ENCODE measurements at places on chromosomes 5 and 9.

GRCh38 chr5:56085193-56085592 is 90.4 kb upstream of the IL6ST start:
- no peak for DNase-seq

- DNase-seq: no peak
Observed at GRCh38 chr5:109652096-109652495, 37.6 kb upstream of the MAN2A1 start.

DNA sequence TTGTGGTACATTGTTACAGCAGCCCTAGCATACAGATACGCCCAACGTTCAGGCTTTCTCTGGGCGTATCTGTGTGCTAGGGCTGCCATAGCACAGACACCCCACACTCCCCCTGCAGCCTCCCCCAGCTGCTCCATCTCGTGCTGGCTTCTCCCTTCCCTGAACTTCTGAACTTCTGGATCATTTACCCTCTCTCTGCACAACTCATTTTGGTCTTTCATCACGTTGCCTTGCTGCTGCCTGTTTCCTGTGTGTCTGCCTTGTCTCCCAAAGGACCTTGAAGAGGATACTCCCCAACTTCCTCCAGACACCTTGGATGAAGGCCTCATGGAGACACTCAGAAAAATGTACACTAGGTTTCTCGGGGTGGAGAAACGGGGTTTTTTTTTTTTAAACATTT is 37.3 kb downstream of the SLIT3 start:
- no peak for DNase-seq

- no peak for DNase-seq
Observed at GRCh38 chr5:135560858-135561257, 17.9 kb downstream of the CXCL14 start.

GRCh38 chr9:17402309-17402708 is 176.6 kb upstream of the SH3GL2 start:
- no peak for DNase-seq

DNA sequence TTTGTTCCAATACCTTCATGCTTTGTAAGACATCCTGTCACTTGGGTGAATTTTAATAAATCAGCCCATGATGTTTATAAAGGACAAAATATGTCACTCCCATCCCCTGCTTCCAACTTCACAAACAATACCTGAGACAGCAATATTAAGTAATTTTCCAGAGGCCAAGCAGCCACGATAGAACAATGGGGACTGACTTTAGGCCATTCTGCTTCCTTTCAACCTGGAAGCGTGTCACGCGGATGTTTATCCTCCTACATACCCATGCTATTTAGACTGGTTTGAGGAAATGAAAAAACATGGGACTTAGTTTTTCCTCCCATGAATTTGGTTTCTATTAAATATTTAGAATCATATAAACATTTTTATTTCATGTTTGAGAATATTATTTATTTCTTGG is 82.9 kb downstream of the GRAMD2B start:
- DNase-seq: no peak

DNA sequence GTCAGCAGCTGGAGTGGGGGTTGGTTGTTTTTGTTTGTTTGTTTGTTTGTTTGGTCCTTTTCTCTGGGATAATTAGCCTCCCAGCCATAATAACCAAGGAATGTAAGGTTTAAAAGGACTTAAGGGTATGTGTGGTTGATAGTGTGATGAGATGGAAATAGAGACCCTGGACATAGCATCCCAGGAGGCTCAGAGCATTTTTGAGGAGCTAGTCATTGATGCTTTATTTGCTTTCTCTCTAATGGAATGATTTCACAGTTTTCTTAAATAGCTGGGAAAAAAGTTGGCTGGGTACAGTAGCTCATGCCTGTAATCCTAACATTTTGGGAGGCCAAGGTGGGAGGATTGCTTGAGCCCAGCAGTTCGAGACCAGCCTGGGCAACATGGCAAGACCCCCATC is 45.1 kb downstream of the TTC1 start:
- DNase-seq: no peak

DNA sequence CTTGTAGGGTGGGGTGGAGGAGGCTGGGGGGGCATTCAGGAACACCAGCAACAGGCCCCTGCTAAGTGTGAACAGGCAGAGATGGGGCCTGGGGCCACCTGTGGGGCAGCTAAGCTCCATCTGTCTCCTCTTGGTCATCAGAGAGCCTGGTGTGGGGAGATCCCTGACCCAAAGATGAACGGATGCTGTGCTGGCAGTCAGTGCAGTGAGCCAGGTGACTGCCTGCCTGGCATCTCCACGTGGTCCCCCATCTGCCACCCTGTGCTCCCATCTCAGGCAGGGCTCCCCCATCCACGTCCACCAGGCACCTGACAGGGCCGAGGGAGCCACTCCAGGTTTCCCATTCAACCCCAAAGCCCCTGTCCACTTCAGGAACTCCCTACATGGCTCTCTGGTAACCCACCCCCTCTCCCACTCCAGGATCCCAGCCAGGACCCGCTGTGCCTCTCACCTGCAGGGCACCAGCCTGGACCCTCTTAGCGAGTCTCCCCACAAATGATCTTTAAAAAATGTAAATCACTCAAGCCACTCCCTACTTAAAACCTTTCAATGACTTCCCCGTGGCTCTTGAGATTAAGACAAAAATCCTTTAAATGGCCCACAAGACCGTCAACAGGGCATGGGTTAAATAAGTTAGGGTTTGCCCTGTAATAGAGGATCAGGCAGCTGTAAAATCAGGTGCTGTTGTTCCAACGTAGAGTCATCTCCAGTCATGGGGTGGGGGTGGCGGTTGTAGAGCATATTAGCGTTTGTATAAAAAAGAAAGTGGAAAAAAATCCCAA is 60.8 kb downstream of the LMX1B start:
- no peak for DNase-seq

DNA sequence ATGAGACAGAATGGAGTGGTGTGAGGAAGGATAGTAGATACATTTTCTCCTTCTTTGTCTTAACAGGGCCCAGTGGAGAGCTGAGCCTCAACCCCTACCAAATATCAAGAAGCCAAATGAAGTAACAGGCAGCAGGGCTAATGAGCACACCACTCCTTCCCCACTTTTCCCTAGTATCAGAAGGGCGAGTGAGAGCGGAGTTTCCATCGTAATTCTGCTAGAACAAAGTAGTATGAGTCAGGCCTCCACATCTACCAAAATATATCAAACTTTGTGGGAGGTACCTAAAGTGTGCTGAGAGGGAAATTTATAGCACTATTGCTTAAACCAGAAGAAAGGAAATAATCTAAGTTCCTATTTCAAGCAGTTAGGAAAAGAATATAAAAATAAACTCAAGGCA is 769.0 kb upstream of the RGMB start:
- DNase-seq: no peak

- no peak for DNase-seq
Observed at GRCh38 chr9:31323726-31324444, 1060.6 kb upstream of the ACO1 start.

DNA sequence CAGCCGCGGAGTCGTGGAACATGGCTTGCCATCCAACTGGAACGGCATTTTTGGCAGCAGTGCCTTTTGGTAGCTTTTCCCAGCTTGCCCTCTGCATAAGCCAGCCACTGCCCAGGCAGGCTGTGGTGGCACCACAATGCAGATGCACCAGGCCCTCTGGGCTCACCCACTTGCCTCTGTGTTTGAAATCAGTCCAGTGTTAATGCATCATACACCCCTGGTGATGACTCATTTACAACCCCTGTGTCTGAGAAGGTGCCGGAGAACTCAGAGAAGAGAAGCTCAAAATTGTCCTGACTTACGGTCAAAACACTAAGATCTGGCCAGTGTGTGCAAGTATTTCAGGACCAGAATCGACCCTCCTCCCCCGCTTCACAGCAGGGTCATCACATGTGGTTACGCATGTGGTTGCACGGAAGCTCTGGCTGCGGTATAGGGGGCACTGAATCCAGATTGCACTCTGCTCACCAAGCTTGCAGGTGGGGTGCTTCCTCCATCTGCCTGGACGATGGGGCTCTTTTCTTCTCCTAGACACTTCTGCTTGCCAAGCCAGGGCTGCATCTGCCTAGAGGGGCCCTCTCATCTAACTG is 66.5 kb upstream of the SMIM15 start:
- peak; percentile 11 for DNase-seq

GRCh38 chr5:35859101-35859661 is 2.5 kb downstream of the IL7R start:
- DNase-seq: no peak

GRCh38 chr9:129449066-129449465 is 171.8 kb downstream of the C9orf50 start:
- DNase-seq: no peak

GRCh38 chr5:65768723-65769346 is 46.8 kb downstream of the NLN start:
- DNase-seq: no peak

- no peak for DNase-seq
Observed at GRCh38 chr9:124654431-124654830, 116.7 kb downstream of the NR6A1 start.
